T-helper 17 cell (primary cell): ENCODE measurements at places on chromosomes 16 and 17. TPM values are rescaled to one million over a fixed set of nuclear protein-coding genes. Genes with fewer than 3 reads are reported as not detected.
A peak's percentile ranks its signal among the peaks of the same experiment; 100 is the strongest.

ABCC11 gene
- total RNA-seq: not detected

BAHCC1 gene
- total RNA-seq: 0.29 TPM

TLCD3B gene
- not detected for total RNA-seq

- peaks cover 3% of the 10 kb centered on the region for H3K36me3 ChIP-seq
- no peak overlapping the region for H3K27ac ChIP-seq
- peaks cover 18% of the 10 kb centered on the region for H3K27me3 ChIP-seq
- H3K4me1 ChIP-seq: peaks cover 11% of the 10 kb centered on the region
These were observed 63.6 kb downstream of the SCNN1B start for GRCh38 chr16:23365602-23366240.

- H3K36me3 ChIP-seq: no peaks in the 10 kb centered on the region
- no peak overlapping the region for H3K4me3 ChIP-seq
- peaks cover 22% of the 10 kb centered on the region for H3K4me1 ChIP-seq
- no peaks in the 10 kb centered on the region for H3K27me3 ChIP-seq
These were observed 174.3 kb downstream of the CCDC182 start for GRCh38 chr17:57570724-57571344.

DNA sequence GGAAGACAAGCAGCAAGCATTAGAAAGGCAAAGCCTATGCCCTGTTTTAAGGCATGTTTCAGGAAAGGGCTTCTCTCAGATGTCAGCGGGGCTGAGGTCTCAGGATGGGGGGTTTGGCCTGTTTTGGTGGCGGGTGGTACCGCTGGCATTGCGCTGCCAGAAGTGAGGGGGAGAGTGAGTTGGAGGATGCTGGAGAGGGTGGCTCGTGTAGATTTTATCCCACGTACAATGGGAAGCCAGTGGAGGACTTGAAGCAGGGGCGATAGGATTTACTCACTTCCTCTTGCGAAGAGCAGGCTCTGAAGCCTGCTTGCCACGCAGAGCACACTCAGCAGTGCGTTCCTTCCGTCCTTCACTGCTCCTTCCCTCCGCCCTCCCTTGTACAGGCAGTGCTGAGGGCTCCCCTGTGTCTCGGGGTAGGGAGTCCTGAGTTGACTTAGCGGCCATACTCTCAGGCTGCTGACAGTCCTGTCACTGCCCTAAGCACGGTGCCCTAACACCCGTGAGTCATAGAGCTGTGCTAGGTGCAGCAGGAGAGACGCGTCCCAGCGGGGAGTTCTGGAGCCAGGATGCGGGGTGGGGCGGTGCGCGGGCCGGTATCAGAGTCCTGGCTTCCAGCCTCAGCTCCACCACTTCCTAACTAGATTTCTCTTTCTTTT is 113.1 kb downstream of the SNX29 start:
- peak overlapping the region; percentile 97 for H3K27ac ChIP-seq
- no peak for DNase-seq
- H3K4me1 ChIP-seq: peaks cover 27% of the 10 kb centered on the region
- H3K27me3 ChIP-seq: no peaks in the 10 kb centered on the region

DNA sequence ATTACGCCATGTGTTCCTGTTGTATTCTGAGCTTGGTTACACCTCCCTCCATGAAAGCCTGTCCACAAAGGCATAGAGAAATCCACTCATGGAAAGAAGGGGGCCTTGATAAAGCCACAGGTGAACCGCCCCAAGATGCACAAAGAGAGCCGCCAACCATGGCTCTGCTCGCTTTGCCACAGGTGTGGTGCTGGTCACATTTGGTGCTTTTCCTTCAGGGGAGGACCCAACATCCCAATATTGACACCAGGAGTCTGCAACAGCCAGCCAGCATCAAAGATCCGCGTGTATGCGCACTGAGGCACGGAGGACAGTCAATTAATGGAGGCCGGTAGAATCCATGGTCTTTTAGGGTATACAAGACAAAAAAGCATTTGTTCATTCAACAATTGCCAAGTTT is 7.3 kb downstream of the ABCA3 start:
- H3K27me3 ChIP-seq: peaks cover 10% of the 10 kb centered on the region
- peaks cover 3% of the 10 kb centered on the region for H3K4me1 ChIP-seq
- no peak overlapping the region for H3K4me3 ChIP-seq

DNA sequence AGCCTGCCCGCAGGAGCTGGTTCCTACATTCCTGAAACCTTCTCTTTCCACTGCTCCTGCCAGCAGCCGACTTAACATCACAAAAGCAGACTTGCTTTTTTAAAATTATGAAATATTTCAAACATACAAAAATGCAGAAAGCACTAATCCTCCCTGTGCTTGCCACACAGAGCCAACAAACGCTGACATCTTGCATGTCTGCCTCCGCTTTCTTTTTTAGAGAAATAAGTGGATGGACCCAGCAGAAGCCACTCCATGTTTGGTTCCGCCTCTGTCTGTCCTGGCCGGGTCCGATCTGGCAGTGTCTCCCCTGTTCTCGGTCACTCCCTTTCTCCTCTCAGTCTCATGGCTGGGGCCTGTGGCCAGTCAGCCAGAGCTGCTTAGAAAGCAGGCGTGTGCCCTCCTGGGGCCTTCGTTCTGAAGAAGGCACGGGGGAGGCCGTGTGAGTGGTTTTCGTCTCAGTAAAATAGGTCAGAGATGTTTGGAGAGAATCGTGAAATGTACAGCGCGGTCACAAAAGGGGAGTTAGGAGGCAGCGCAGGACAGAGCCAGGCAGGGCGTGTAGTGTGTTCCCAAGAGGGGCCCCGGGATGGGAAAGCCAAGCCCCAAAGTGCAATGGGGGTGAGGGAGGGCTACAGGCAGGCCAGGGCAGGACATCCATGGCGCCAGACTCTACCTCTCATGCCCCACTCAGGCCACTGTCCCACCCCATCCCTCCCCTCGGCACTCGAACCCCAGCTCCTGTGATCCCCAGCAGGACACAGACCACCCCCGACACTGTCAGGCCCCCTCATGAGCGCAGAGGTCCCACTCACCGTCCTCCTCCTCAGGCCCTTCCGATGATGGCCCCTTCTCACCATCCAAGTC is 23.2 kb downstream of the MXRA7 start:
- peaks cover 5% of the 10 kb centered on the region for H3K27me3 ChIP-seq
- DNase-seq: no peak
- no peak overlapping the region for H3K4me3 ChIP-seq
- H3K4me1 ChIP-seq: peaks cover 5% of the 10 kb centered on the region
- H3K36me3 ChIP-seq: peaks cover 4% of the 10 kb centered on the region

- peaks cover 2% of the 10 kb centered on the region for H3K4me1 ChIP-seq
These were observed 36.0 kb downstream of the IQCK start for GRCh38 chr16:19753815-19754643.
